CD4-positive, CD25-positive, alpha-beta regulatory T cell (primary cell): ENCODE measurements at places on chromosomes 5 and 9. TPM values are rescaled to one million over a fixed set of nuclear protein-coding genes. Genes with fewer than 3 reads are reported as not detected.

Gene CYLC2
- not detected for total RNA-seq

Gene FSTL4
- total RNA-seq, result 0.57 TPM

Gene CCNJL
- not detected for total RNA-seq

Gene FABP6
- not detected for total RNA-seq

Gene GZMA
- total RNA-seq, result 22.6 TPM

Gene DMRT3
- total RNA-seq, result not detected

DNA sequence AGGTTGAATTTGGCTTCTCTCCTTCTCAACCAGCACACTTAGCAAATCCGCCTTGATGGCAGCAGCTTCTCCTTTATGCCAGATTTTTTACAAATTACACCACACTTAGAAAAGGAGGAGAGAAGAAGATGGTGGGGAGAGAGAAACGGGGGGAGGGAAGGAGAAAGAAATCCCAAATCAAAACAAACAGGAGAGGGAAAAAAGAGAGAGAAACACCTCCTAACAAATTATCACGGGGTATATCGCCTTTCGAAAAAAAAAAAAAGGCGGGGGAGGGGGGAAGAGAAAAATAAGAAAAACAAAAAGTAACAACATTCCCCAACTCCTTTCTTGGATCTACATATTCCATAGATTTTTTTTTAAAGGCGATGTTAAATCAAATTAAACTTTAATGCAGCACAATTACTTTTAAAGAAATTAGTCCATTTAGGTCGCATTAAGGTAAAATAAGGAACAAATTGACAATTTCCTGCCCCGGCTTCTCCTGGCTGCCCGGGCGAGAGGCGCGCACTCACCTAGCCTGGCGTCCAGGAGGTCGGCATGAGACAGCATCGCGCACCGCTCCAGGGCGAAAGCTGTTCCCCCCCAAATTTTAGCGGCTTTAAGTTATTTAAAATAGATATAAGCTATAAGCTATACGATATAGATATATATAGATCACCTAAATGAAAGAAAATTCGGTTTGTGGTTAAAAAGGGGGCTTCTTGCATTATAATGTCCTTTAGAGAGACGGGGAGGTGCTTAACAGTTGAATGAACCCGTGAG is at the start of gene OTP:
OTP (minus strand) TSS at position 716 of the 765 bp plus-strand sequence; CDS start at position 552, 164 bp downstream.
- no peaks in the 10 kb centered on the region for H3K36me3 ChIP-seq
- H3K27ac ChIP-seq, result no peak within 1 kb of the TSS
- no peak for DNase-seq
- no peak within 1 kb of the TSS for H3K4me3 ChIP-seq
- peaks cover 74% of the 10 kb centered on the region for H3K27me3 ChIP-seq
- H3K4me1 ChIP-seq, result peaks cover 23% of the 10 kb centered on the region

- H3K27me3 ChIP-seq, result peaks cover 4% of the 10 kb centered on the region
- H3K4me1 ChIP-seq, result peaks cover 5% of the 10 kb centered on the region
- DNase-seq, result no peak
- H3K36me3 ChIP-seq, result peaks cover 11% of the 10 kb centered on the region
- no peak overlapping the region for H3K27ac ChIP-seq
- H3K4me3 ChIP-seq, result peak overlapping the region; percentile 7
These were observed 1.7 kb upstream of the TAF7 start for GRCh38 chr5:141322261-141322660.

DNA sequence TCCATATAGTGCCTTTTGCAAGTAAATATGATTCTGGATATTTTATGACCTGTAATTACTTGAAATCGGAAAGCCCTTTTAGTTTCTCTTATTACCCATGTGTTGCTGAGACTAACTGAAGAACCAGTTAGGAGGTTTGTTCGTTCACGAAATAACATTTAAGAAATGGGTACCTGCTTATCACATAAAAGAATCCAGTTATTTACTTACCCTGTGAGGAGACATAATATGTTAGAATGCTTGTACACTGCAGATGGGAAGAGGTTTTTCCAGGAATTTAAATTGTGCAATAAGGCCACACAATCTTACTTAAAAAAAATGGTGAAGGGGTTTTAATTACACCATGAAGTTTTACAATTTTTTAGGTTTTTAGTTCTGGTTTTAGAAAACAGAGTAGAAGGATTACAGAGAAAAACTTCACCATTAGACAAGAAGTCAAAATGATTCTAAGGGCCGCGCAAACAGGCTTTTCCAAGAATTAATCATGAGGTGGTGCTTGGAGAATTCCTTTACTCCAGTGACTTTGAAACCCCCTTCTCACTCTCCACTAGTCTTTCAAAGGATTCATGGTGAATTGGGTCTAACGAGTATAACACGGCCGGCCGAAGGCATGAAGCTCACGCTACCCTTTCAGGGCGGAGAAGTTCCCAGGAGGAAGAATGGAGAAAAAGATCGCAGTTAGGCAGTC is 1.1 kb upstream of the PTGER4 start:
- no peaks in the 10 kb centered on the region for H3K27me3 ChIP-seq
- H3K4me1 ChIP-seq, result peaks cover 56% of the 10 kb centered on the region
- H3K36me3 ChIP-seq, result peaks cover 8% of the 10 kb centered on the region
- peak overlapping the region; percentile 83 for H3K4me3 ChIP-seq

DNA sequence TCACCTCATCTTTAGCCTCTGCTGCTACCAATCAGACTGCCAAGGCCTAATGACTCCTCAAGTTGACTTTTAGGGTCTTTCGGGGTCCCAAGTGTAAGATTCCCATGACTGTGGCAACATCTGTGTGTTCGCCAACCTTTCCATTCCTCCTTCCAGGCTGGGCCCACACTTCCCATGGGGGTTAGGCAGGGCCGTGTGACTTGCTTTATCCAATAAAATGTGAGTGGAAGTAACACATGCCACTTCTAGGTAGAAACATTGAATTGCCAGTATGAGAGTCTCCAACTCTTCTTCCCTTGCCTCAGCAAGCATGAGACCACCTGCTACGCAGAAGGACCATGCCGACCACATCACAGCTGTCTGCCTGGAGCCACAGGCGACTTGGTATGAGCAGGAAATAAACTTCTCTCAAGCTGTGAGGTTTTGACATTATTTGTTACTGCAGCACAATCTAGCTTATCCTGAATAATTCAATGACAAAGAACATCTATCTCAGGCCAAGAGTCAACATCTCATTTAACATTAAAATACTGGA is 190.4 kb upstream of the IER5L start:
- H3K27ac ChIP-seq, result no peak overlapping the region
- H3K27me3 ChIP-seq, result no peaks in the 10 kb centered on the region
- DNase-seq, result no peak
- no peaks in the 10 kb centered on the region for H3K4me1 ChIP-seq

DNA sequence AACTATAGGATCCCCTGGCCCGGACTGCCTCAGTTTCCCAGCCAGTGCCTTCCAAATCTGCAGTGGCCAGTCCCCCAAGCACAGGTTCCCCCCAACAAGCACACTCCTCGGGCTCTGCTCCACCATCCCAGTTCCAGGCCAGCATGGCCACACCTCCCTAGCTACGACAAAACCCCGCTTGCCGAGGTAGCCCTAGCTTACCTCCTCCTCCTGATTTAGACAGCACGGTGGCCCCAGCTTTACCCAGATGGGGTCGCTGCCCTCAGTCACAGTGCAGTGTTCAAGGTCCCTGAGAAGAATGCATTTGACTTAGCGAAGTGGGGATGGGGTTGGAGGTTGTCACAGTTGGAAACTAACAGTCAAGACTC is 40.8 kb upstream of the GARNL3 start:
- H3K4me3 ChIP-seq, result no peak overlapping the region
- H3K36me3 ChIP-seq, result no peaks in the 10 kb centered on the region
- H3K27me3 ChIP-seq, result no peaks in the 10 kb centered on the region

DNA sequence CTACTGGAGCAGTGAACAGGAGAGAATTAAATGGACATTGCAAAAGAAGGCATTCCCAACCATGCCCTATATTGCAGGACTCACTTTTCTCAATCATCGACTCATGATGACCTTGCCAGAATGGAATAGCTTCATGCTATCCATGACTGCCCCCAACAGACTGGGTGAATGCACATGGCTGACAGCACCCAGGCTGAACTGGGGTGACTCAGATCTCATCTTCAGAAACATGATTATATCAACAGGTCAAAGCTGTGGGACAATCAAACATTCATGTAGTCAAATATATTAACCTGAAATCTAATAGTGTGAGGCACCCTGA is 34.7 kb upstream of the MIER3 start:
- H3K27ac ChIP-seq, result no peak overlapping the region
- peaks cover 2% of the 10 kb centered on the region for H3K27me3 ChIP-seq
- no peaks in the 10 kb centered on the region for H3K4me1 ChIP-seq

- no peaks in the 10 kb centered on the region for H3K27me3 ChIP-seq
- H3K36me3 ChIP-seq, result no peaks in the 10 kb centered on the region
- no peaks in the 10 kb centered on the region for H3K4me1 ChIP-seq
- H3K4me3 ChIP-seq, result no peak overlapping the region
These were observed 22.4 kb upstream of the FREM1 start for GRCh38 chr9:14932641-14933040.

DNA sequence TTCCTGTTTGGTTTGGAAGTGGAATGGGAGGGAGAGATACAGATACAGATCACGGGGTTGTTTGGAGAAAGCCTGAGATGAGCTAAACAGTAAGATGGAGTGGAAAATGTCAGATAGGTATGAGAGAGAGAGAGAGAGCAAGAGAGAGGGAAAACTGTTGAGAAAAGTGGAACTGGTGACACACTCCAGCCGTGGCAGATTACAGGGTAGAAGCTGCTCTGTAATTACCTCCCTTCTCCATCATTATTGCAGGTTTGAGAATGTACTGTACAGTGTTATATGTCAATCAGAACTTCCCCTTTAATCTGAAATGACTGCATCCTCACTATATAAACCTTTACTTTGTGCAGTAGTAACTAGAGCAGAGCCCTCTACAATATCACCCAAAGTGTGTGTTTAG is 74.5 kb upstream of the WWC1 start:
- H3K27me3 ChIP-seq, result no peaks in the 10 kb centered on the region
- no peaks in the 10 kb centered on the region for H3K4me1 ChIP-seq
- no peak overlapping the region for H3K27ac ChIP-seq

DNA sequence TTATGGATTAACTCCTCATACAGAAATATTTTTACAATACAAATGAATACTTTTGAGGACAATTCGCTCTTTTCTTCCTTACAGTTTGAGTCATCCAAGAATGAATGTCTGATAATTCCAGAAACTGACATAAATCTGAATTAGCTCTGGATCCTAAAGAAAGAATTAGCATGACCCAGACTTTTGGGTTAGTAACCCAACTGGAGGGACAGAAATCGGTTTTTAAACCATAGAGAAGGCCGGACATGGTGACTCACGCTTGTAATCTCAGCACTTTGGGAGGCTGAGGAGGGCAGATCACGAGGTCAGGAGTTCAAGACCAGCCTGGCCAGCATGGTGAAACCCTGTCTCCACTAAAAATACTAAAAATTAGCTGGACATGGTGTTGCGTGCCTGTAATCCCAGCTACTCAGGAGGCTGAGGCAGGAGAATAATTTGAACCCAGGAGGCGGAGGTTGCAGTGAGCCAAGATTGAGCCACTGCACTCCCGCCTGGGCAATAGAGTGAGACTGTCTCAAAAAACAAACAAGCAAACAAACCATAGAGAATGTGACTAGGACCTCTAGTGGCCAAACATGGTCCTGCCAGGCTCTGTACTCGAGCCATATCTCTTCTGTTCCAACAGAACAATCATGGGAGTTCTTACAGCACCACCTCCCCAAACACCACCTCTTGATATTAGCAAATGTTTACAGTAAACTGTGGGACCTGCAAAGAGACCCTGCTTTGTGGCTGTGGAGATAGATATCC is 44.8 kb downstream of the LURAP1L start:
- no peak overlapping the region for H3K4me3 ChIP-seq
- no peaks in the 10 kb centered on the region for H3K4me1 ChIP-seq
- no peak for DNase-seq
- H3K36me3 ChIP-seq, result no peaks in the 10 kb centered on the region

GRCh38 chr9:127828262-127829031 is 25.8 kb downstream of the FPGS start:
- H3K4me3 ChIP-seq, result no peak overlapping the region
- H3K27me3 ChIP-seq, result no peaks in the 10 kb centered on the region
- H3K4me1 ChIP-seq, result no peaks in the 10 kb centered on the region
- no peaks in the 10 kb centered on the region for H3K36me3 ChIP-seq
- DNase-seq, result no peak

DNA sequence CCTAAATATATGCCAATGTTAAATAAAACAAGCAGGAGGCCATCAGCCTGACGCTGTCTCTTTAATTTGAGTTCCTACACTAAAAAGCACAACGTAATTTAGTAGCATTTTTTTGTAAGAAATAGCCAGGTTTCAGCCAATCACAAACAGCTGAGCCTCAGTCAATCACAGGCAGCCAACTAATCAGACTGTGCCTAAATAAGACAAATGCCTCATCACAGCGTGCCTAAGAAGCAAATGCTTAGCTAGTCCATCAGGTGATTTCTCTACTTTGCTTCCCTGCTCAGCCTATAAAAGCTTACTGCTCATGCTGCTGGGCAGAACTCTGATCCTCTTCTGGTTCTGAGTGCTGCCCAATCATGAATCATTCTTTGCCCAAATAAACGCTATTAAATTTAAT is 38.3 kb upstream of the RORB start:
- H3K27ac ChIP-seq, result no peak overlapping the region
- DNase-seq, result no peak
- no peak overlapping the region for H3K4me3 ChIP-seq
- H3K36me3 ChIP-seq, result no peaks in the 10 kb centered on the region
- H3K27me3 ChIP-seq, result no peaks in the 10 kb centered on the region
- no peaks in the 10 kb centered on the region for H3K4me1 ChIP-seq

- H3K4me3 ChIP-seq, result no peak overlapping the region
- no peaks in the 10 kb centered on the region for H3K27me3 ChIP-seq
- no peaks in the 10 kb centered on the region for H3K36me3 ChIP-seq
- no peaks in the 10 kb centered on the region for H3K4me1 ChIP-seq
- DNase-seq, result no peak
- H3K27ac ChIP-seq, result no peak overlapping the region
These were observed 324.5 kb downstream of the SLIT3 start for GRCh38 chr5:168976311-168976970.

GRCh38 chr9:115525111-115526058 is 407.4 kb upstream of the TNC start:
- H3K27me3 ChIP-seq, result peaks cover 2% of the 10 kb centered on the region
- no peak overlapping the region for H3K27ac ChIP-seq
- no peak overlapping the region for H3K4me3 ChIP-seq
- H3K4me1 ChIP-seq, result no peaks in the 10 kb centered on the region
- DNase-seq, result no peak
